CD4-positive, alpha-beta T cell treated with Interleukin-17A for 4 hours (primary cell): ENCODE measurements at places on chromosomes 5 and 9.
A peak's percentile ranks its signal among the peaks of the same experiment; 100 is the strongest.

DNA sequence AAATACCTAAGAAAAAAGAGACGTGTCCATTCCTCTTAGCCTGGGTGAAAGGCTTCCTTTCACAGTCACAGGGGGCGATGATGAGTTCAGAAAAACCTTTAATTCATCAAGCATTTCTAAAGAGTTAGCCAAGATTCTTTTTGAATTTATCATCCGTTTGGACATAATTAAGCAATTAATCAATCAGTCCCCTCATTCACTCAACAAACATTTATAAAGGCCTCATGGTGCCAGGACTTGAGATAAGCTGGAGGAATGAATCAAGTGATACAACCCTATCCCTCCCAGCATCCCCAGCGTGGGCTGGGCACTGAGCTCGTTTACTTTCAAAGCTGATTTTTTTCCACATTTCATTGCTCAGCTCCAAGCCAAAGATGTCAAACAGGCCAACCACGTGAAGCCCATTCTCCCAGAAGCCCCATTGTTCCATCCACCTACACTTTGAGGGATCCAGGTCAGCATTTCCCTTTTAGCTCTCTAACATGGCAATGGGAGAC is 140.5 kb downstream of the SLIT3 start:
- no peak for DNase-seq

DNA sequence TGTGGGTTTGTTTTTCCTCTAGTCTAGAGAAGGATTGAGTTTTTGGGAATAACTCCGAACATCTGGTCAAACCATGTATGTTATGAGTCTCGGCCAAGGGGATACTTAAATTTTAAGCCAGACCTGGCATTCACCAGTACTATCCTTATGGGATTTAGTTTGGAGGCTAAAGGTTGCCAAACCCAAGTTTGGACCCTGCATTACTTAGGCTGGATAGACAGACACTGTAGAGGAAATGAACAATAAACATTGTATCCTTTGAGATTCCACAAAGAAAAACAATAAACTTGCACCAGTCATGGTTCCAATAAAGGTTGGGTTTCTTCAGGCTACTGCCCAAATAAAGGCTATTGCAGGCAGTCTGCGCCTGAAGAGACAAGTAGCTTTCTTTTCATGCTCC is 296.7 kb upstream of the MEF2C start:
- no peak for DNase-seq

DNA sequence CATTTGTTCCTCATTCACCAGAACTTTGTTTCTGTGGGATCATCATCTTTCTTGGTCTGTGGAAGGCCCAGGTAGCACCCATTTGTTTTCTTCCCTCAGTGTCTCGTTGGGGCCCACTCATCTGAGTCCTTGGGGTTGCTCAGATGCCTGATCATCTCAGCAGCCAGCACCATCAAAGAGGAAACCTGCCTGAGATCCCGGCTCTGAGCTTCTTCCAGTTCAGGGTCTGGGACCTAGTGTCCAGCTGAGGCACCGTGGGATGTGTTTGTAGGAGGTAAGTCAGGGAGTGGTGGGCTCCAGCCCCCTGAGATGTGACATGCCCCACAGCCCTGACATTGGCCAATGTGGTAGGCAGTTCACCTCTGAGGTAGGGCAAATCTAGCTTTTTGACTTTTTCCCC is 9.4 kb upstream of the CD180 start:
- DNase-seq: no peak

- no peak for DNase-seq
Observed at GRCh38 chr5:18202164-18202563, 567.9 kb downstream of the TAF11L14 start.

GRCh38 chr9:84592918-84593317 is 76.6 kb upstream of the NTRK2 start:
- DNase-seq: no peak

- no peak for DNase-seq
Observed at GRCh38 chr9:77935211-77935610, 96.4 kb downstream of the GNAQ start.

DNA sequence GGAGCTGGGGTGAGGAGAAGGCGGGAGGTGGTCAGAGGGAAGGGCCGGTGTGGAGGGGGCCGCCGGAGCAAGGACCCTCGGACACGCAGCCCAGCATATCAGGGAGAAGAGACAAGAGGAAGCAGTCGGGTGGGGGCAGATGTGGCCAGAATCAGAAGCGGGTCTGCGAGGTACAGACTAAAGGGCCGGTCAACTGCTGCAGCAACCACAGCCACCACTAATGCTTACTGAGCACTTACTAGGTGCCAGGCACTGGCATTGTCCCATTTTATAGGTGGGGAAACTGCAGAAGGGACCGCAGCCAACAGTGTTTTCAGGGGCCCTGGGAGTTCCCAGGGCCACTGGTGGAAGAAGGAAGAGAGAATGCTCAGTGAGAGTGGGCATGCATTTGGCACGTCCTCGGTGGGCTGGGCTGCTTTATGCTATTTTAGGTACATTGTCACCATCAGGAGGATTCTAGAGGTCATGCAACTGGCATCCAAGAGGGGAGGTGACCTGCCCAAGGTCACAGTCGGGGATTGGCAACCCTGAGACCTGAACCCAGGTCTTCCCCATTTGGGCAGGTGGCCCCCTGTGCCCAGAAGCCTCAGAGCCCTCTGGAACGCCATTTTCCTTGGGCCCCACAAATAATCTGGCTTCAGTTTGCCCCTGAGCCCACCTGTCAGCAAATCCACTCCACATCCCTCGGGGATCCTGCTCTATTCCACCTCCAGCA is 53.4 kb downstream of the DUSP1 start:
- DNase-seq: no peak

GRCh38 chr9:3507395-3508077 is 18.3 kb downstream of the RFX3 start:
- DNase-seq: no peak

- no peak for DNase-seq
Observed at GRCh38 chr5:139183502-139183901, 14.7 kb downstream of the SIL1 start.

DNA sequence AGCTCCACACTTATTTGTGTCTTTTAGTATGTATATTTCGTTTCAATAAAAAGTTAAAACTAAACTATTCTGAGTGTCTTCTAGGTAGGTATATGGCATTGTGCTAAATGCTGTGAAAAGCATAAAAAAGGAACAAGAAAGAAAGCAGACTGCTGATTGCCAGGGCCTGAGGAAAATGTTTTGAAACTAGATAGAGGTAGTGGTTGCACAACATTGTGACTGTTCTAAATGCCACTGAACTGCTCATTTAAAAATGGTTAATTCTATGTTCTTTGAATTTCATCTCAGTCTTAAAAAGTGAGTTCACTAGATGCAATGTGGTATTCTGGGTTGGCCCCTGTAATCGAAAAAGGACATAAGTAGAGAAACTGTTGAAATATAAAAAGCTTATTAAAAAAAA is 2.6 kb upstream of the ALAD start:
- no peak for DNase-seq

DNA sequence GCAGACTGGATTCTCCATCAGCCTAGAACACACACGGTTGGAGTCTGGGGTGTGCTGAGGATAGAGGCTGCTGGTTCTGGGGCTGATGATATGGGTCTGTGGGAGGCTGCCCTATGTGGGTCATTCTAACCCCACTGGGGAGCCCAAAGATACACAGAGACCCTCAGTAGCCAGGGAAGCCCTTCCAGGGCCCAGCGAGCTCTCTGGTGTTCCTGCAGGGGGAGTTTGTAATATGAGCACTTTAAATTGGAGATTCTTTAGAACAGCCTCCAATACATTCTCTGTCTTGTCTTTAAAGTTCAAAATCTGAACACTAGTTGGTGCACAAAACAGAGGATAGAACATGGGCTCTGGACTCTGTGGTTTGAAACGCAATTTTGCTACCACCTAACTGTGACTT is 2.4 kb downstream of the ACTL7A start:
- no peak for DNase-seq

- no peak for DNase-seq
Observed at GRCh38 chr5:96619946-96620345, 42.2 kb upstream of the CAST start.

DNA sequence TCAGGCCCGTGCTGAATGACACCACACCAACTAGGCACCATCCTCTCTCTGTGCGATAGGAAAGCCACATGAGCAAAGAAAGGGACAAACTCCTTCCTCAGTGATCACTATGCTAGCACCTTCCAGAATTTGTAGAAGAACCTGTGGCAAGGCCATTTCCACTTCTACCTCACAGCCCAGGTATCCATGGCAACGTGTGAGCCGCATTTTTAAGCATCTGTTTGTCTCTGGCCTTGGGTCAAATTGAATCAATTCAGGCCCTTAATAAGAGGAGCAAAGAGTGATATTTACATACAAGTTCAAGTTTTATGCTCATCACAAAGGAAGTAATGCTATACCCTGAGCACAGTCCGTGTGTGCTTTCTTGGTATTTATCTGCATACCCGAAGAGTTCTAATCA is 179.3 kb downstream of the SLC12A2 start:
- DNase-seq: no peak

- DNase-seq: no peak
Observed at GRCh38 chr5:74401946-74402320, 238.6 kb downstream of the ENC1 start.

DNA sequence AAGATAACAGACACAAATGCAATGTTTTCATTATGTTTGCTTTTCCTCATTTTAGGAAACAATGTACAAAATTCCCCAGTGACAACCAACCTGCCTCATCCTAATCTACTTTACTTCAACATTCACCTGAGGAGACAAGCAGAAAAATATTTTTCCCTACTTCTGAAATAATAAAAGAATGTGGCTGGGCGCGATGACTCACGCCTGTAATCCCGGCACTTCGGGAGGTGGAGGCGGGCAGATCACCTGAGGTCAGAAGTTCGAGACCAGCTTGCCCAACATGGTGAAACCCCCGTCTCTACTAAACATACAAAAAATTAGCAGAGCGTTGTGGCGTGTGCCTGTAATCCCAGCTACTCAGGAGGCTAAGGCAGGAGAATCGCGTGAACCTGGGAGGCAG is 36.9 kb downstream of the MYO10 start:
- no peak for DNase-seq

DNA sequence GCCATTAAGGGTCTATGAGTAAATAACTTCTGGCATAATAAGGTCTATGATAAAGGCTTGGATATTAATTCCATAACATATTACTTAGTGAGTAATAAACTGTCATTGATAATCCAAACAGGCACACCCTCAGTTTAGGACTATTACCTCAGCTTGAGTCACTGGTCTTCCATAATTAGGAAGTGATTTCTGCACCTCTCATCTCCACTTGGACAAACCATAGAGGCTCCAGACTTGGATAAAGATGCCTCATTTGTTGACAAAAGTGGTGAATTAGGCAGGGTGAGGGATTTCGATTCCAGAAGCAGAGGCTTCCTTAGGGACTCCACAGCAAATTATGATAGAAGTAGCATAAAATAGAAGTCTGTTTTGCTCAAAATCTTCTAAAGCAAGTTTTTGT is 127.5 kb upstream of the MTAP start:
- DNase-seq: no peak

DNA sequence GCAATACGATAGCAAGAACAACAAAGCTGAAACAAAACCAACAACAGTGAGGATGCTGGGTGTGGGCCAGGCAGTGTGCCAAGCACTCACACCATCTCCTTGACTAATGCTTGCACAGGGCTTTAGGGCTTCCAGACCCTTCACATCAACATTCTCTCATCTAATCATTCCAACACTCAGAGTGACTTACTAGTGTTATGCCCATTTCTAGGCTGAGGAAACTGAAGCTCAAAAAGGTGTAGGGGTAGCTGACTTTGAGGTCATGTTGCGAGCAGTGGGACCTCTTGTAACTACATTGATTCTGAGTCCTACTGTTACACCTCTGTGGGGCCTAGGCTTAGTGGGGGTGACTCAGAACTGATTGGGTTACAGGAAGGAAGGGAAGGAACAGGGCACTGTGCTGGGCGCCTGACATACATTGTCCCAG is 9.7 kb downstream of the ANGPTL2 start:
- no peak for DNase-seq

DNA sequence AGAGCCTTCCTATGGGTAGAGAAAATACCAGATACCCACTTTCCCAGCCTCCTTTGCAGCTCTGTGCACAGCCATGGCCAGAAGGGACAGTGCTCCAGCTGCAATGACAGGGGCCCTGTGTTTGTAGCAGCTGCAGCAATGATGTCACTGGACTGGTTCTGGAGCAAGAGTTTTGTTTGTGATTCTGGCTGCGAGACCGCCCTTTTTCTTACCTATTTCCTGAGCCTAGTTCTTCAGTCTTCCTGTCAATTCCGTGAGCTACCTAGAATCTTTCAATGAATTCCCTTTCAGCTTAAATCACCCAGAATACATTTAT is 10.0 kb upstream of the BOD1 start:
- no peak for DNase-seq

DNA sequence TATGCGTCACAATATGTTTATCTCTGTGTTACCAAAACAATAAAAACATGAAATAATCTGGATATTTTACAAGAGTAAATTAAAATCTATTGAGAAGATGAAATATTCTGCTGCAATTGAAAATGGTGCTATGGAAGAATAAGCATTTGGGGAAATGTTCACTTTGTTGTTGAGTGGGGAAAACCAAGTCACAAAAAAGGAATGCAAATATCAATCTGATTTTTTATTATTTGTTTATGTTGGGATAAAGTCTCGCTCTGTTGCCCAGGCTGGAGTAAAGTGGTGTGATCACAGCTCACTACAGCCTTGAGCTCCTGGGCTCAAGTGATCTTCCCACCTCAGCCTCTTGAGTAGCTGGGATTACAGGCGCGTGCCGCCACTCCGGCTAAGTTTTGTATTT is 8.6 kb upstream of the F2RL1 start:
- no peak for DNase-seq

- DNase-seq: peak; percentile 39
Observed at GRCh38 chr9:113343732-113344231, 3.7 kb upstream of the WDR31 start.

GRCh38 chr9:110143950-110144545 is 63.9 kb downstream of the C9orf152 start:
- DNase-seq: no peak

GRCh38 chr9:75382126-75382525 is 293.8 kb downstream of the OSTF1 start:
- DNase-seq: no peak

- no peak for DNase-seq
Observed at GRCh38 chr9:88143957-88144625, 5.8 kb upstream of the SPATA31C2 start.

- no peak for DNase-seq
Observed at GRCh38 chr5:168651648-168652047, 72.5 kb upstream of the PANK3 start.

- no peak for DNase-seq
Observed at GRCh38 chr9:131337131-131337848, 47.8 kb downstream of the PLPP7 start.

DNA sequence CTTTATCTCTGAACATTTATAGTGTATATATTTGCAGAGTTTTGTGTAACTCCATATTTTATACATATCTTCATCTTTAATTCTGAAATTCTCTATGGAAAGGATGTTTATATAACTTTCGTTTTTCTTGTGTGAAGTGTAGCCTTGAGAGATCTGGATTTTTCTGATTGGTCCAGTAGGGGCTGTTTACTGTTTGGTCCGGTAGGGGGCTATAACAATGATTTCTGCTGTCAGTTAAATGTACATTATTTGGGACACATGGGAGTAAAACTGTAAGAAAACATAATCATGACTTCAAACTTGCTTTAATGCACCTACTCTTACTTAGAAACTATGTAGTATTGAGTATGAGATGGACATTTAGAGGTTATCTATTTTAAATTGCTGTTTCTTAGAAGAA is 527.1 kb upstream of the ARRDC3 start:
- DNase-seq: no peak
